Inflammatory macrophage treated with lipopolysaccharide for 4 hours (primary cell): ENCODE measurements at places on chromosomes 7 and 10.

GRCh38 chr10:50554376-50554994, 69.3 kb downstream of the SGMS1 start:
- no peak for DNase-seq

DNA sequence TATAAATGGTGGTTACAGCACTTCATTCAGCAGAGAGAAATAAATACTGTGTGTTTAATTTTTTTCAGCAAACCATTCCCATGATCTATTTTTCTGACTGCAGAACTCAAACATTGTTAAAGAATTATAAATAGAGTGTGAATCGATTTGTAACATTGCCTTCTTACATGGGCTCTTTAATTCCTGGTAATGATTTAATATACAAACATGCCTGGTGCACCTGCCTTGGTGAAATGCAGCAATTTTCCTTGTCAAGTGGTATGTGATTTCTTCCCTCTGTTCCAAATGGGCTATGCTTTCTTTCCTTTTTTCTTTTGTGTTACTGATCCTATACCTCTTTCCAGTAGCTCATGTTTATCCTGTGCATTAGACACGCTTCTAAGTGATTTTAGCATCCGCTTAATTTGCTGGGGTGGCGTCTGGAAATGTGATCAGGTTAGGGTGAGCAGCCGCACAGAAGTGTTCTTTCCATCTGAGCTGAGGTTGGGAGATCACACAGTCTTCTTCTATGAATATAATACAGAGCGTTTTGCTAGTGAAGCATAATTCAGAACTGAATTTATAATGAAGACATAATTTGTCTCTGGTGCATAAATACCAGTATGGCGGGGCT, 94.3 kb upstream of the ITGB1 start:
- no peak for DNase-seq

DNA sequence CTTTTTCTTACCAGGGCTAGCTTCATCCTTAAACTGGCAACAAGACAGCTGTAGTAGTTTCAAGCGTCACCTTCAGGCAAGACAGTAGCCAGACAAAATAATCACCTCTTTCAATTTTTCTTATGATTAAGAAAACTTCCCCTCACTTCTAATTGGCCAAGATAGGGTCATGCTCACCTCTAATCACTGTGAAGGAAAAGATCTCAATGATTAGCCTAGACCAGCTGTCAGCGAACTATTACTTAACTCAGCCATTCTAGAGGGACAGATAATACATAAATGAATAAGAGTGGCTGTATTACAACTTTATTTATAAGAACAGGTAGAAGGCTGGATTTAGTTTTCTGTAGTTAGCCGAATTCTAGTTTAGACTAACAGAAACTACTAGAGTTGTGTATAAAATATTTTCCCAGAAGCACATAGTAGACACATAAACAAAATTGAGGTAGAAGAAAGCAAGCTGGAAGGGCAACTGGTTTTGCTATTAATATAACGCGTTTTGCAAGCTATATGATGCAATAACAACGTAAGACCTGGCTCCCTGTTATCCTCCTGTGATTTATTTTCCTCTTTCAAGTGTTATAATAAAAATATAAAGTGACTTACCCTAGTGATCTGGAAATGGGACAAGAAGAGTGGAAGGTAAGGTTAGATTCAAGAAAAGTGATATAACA, 64.3 kb downstream of the ELAPOR2 start:
- no peak for DNase-seq

GRCh38 chr7:155263581-155264143, 34.0 kb upstream of the INSIG1 start:
- no peak for DNase-seq
